NB4 (cell line): ENCODE measurements at places on chromosomes 11 and 22.
A peak's percentile ranks its signal among the peaks of the same experiment; 100 is the strongest.

- no peak for DNase-seq
Measured at GRCh38 chr11:17073370-17074027, 4.0 kb downstream of the RPS13 start.

DNA sequence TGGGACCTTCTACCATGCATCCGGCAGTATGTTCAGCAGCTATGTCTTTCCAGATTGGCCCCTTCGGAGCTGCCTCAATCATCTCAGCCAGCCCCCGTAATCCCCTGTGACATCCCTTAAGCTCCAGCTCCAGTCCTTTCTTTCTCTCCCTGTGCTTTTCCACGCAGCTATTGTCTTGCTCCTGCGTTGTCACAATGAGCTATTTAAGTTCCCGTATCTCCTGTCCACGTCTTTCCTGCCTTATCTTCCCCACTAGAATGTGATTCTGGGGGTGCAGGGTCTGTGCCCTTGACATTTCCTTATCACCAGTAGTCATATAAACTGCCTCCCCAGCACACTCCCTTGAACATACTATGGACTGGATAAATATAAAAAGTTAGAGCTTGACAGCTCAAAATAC lies 5.1 kb upstream of the ETS1 start:
- no peak for DNase-seq

DNA sequence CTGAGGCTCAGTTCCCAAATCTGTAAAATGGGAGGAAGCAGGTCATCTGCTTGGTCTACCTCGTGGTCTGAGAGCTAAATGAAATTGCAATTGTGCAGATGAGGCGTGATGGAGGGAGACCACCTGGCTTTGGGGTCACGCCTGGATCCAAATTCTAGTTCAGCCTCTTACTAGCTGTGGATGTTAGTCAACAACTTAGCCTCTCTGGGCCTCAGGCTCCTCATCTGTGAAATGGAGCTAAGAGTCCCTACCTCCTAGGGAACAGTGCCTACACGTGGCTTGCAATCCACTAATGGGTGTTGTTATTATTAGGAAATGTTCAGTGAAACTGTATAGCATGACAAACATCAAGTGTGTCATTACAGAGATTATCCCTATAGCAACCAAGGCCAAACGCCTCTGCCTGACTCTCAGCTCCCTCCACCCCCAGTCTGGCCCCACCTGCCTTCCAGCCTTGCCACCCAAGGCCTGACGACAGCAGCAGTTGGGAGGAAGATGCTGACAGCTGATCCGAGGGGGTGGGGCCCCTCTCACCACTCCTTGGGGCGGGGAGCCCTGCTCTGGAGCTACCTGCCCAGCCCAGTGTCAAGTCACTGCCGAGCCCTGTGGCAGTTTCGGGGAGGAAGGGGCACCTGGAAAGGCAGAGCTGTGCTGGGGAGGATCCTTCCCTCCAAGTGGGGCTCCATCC lies 1.7 kb upstream of the RHOD start:
- DNase-seq, result no peak

- no peak for DNase-seq
Measured at GRCh38 chr11:130740819-130741218, 175.5 kb downstream of the SNX19 start.

DNA sequence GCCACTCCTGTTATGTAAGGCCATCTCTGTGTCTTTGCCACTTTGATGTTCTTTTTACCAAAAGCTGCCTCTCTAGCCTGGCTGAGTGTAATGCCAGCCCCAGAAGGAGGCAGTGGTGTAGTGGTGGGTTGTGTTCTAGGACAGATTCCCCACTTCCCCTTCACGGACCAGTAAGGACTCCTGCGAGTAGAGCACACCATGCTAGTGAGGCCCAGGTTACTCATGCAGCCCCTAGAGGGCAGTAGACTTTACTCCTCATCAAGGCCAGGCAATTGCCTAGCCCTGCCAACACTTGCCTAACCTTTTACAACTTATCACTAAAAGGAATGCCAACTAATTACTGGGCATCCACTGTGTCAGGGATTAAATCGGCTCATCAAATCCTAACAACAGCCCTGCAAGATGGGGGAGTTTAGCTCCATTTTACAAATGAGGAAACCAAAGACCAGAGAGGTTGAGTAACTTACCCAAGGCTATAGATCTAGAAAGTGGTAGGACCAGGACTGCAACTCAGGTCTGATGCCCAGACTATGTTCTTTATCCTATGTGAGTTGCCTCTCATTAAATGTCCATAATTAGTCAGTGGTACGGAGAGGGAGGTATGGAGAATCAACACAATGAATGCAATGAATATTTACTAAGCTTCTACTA lies 75.3 kb downstream of the APIP start:
- DNase-seq, result peak; percentile 85

DNA sequence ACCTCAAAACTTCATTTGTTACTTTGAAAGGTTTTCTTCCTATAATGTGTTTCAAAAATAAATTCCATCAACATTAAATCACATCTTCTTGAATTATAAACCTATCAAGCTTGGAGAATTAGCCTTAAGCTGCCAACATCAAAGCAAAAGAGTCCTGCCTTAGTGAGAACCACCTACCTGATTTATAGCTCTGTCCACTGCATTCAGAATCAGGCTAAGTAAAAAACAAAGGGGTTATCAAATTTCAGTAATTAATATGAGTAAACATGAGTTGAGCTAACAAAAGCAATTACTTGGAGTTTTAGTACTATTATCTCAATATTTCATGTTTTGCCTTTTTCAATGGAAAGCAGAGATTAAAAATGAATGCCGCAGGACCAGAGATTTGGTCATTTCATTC lies 73.9 kb downstream of the CADM1 start:
- no peak for DNase-seq

DNA sequence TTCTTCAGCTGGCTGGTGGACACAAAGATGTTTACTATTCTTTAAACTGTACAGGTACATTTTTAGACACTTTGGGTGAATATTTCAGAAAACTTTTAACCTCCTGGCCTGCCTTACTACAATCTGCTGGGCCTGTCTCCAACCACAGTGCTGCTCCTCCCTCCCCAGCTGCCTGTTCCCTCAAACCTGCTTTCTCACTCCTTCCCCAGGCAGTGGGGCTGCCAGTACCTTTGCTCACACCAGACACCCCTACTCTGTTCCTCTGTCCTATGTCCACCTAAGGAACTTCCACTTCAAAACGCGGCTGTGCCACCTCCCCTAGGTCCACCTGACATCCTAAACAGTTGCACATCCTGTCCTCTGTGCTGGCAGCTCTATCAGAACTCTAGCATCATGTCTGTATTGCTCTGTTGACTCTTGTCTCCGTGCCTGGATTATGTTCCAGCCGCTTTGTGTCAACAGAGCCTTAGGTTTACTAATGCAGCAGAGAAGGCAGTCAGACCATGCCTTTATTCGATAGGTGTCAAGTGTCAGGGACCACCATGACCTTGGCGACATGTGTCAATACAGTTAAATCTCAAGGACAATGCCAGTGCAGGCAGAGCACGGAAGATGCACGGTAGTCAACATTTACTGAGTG lies 13.4 kb downstream of the ZP1 start:
- no peak for DNase-seq

DNA sequence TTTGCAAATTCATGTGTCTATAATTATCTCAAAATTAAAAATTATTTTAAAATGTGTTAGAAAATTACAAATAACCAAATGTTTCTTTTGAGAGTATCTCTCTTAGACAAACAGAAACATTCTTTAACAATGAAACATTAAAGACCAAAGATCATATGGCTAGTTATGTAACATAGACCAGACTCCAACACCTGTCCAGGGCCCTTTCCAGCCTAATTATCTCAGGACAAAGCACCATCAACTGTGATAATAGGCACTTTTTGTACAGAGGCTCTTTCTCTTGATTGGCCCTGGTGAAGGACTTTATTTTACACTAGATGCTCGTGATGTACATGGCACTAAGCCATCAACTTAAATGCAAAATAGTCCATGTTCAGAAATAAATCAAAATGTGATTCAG lies 5.0 kb upstream of the PLEKHA7 start:
- no peak for DNase-seq

DNA sequence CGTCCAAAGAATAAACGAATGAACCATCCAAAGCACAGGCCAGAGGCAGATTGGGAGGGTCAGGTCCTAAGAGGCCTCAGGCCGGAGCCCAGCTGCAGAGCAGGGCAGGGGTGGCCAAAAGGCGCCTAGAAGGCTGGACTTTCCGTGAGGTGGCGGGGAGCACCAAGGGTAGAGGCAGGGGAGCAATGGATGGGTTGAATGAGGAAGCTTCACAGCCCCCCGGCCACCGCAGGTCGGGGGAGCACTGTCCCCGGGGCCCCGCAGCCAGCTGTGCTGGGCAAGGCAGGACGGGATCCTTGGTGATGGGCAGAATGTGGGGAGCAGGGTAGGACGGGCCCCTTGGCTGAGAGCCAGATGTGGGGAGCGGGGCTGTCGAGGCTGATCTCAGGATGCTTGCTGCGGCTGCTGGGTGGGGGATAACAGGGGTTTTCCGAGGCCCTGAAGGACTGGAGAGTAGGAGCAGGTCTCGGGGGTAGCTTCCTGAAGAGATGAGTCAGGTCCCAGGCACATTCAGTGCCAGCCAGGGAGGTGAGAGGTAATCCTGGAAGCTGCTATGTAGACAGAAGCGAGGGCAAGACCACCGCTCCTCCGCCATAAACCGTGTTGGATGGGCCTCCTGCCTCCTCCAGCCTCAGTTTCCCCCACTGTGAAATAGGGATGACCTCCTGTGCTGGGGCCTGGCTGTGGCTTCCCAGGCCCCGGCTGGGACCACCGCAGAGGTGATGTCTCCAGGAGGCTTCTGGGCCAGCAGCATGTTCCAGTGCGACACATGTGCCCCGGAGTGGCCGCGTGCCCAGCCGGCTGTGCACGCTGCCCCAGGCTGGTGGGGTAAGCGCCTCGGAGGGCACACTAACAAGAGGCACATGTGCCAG lies 34.6 kb upstream of the KCNQ1OT1 start:
- no peak for DNase-seq

- DNase-seq, result peak; percentile 61
Measured at GRCh38 chr11:47216121-47216798, 1.5 kb downstream of the DDB2 start.

DNA sequence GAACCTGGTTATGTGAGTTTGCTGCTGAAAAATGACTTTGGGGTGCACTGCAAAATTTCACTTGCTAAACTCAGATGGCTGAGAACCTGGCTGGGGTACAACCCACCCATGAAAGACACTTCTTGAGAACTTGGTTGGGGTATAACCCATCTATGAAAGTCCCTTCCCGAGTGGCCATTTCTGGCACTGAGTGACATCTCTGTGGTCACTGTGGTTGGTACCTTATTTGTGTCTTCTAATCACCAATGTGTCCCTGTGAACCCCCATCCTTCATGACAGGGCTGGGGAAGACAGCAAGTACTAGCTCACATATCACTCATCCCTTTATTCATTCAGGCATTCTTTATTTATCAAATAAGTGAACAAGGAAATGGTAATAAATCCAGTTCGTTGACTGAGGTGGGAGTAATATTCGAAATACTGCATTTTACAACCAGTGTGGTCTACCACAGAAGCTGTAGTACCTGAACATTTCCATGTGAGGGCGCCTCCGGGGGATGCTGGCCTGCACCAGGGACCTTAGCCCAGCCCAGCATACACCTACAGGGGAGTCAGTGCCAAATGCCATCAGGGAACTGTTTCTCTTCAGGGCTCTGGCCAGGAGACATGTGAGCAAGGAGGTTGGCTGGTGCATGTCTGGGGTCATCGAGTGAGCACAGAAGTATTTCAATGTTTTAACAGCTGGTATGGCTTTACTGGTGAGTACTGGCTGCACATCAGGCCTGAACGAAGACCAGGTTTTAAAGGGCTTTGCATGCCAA lies 122.1 kb downstream of the CSNK2A3 start:
- DNase-seq, result peak; percentile 22

DNA sequence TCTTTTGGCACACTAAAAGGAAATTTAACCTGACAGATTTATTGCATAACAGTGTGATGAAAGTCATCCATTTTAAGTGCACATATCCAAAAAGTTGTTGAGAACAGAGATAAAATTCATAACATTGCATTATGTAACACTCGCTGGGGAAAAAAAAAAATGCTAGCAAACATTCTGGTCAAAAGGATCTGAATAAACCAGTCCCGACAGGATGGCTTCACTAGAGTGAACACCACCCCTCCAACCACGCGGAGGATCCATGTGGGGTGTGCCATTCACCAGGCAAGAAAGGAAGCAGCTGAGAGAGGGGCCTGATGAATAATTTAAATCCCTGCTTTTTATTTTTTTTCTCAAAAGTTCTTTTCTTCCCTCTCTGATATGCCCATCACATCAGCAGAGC lies 258.7 kb downstream of the DCDC1 start:
- no peak for DNase-seq

GRCh38 chr22:22111267-22111751 lies 128.7 kb upstream of the TOP3B start:
- no peak for DNase-seq

DNA sequence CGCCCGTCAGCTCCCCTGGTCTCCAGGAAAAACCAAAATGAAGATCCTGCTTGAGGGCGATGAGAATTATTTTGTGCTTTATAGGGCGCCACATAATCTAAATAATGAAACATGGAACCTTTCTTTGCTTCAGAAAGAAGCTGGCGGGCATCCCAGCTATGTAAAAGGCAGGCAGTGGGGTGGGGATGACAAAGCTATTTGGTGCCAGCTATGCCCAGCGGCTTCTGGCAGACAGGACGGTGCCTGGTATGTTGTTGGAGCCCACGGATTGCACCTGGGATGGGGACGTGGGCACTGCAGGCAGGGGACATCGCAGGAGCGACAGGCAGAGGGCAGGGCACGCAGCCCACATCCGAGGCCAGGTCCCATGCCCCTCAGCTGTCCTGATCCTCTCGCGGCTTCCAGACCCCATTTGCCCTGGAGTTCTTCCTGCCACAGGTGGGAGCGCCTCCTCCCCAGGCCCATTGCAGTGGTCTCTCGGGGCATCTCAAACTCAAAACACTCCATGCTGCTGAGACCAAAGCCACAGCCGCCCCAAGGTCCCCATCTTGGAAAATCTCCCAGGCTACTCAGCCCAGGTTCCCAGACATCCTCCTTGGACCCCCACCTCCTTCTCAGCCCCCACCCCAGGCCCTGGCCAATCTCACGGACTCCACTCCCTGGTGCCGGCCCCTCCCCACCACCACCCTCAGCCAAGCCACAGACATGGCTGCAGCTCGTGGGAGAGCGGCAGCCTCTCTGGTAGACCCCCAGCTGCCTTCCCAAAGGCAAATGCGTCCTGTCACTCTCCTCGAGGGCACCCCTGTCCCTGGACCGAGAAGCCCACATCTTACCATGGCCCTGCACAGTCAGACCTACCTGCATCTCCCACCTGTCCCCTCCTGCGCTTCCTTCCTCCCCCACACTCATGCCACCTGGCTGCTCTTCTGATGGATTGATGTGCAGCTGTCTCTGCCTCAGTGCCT lies 45.7 kb downstream of the SHISAL1 start:
- no peak for DNase-seq

DNA sequence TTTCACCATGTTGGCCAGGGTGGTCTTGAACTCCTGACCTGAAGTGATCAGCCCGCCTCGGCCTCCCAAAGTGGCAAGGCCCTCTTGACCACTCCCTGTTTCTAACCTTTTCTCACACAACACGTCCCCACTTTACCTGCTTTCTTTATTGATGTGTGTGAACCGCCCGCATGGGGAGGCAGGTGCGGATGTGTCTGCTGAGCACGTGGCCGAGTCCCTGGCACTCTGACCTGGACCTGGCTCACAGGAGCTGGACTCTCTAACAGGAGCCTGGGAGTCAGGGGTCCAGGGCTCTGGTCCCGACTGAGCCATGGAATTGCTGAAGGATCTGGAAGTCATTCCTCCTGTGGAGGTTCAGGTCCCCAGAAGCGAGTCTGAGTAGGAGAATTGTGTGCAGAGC lies 40.0 kb downstream of the C11orf96 start:
- DNase-seq, result no peak
